HFFc6 (cell line): ENCODE measurements at places on chromosomes 6 and 20. TPM values are rescaled to one million over a fixed set of nuclear protein-coding genes. Genes with fewer than 3 reads are reported as not detected.
A peak's percentile ranks its signal among the peaks of the same experiment; 100 is the strongest.

Gene SCAND1
- 82.9 to 103 TPM (median 83.0 TPM) in 3 replicates for total RNA-seq

Gene BMP7
- not detected in 3 replicates for total RNA-seq

Gene IL20RA
- total RNA-seq: not detected in 3 replicates

Gene SLC17A1
- total RNA-seq: not detected in 2 replicates

GRCh38 chr6:118865100-118865391, 28.9 kb upstream of the ASF1A start:
- peaks cover 19% of the 10 kb centered on the region for H3K4me1 ChIP-seq
- peaks cover 8% of the 10 kb centered on the region for H3K36me3 ChIP-seq
- H3K27me3 ChIP-seq: no peaks in the 10 kb centered on the region
- DNase-seq: no peak
- H3K4me3 ChIP-seq: no peak overlapping the region

- H3K4me1 ChIP-seq: peaks cover 53% of the 10 kb centered on the region
- peak overlapping the region; percentile 41 for H3K4me3 ChIP-seq
These were observed 36.1 kb upstream of the NKX2-4 start for GRCh38 chr20:21433329-21433890.

- H3K27me3 ChIP-seq: no peaks in the 10 kb centered on the region; the same call in 1 of the 2 replicates
- H3K4me3 ChIP-seq: no peak overlapping the region
- H3K27ac ChIP-seq: no peak overlapping the region
- H3K4me1 ChIP-seq: no peaks in the 10 kb centered on the region
- no peaks in the 10 kb centered on the region for H3K36me3 ChIP-seq
These were observed 28.4 kb downstream of the COL19A1 start for GRCh38 chr6:69894578-69895347.

GRCh38 chr6:53293691-53294090, 55.1 kb downstream of the ELOVL5 start:
- no peak overlapping the region for H3K27ac ChIP-seq
- H3K4me1 ChIP-seq: peaks cover 36% of the 10 kb centered on the region
- no peaks in the 10 kb centered on the region; the same call in 1 of the 2 replicates for H3K27me3 ChIP-seq
- H3K36me3 ChIP-seq: peaks cover 8% of the 10 kb centered on the region

DNA sequence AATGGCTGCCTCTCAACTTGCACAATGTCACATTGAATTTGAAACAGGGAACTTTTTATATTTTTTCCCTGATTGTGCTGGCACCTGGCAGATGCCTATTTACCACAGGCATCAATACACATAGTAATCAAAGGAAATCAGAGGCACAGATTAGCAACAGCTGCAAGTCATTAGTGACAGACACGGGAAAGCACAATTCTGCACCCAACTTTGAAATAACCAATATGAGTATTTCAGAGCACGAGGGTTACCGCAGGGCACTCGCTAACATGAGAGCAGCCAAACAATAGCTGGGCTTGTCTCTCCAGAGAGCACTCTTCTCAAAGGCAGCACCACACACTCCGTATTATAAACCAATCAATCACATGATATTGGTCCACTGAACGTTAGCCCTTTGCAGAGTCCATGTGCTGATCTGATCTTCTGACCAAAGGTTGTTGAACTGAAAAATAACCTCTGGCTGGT, 149.5 kb downstream of the RNF144B start:
- H3K4me1 ChIP-seq: no peaks in the 10 kb centered on the region
- no peak overlapping the region for H3K27ac ChIP-seq
- no peaks in the 10 kb centered on the region for H3K36me3 ChIP-seq
- no peak overlapping the region for H3K4me3 ChIP-seq
- no peak for DNase-seq
- peaks cover 3% of the 10 kb centered on the region for H3K27me3 ChIP-seq
